ENCODE measurements at places on chromosomes 3 and 15. TPM values are rescaled to one million over a fixed set of nuclear protein-coding genes. Genes with fewer than 3 reads are reported as not detected.

Gene HHLA2
- total RNA-seq, result 13.8 TPM

Gene BFSP2
- not detected for total RNA-seq

Gene SPESP1
- 1.6 TPM for total RNA-seq

Gene ZMYND10
- 3.9 TPM for total RNA-seq

Gene STAB1
- 95.8 TPM for total RNA-seq

Gene MRPS11
- total RNA-seq, result 26.4 TPM

Gene SAMMSON
- not detected for total RNA-seq

Gene ITIH1
- 0.41 TPM for total RNA-seq

Gene CFAP100
- total RNA-seq, result 0.93 TPM

Gene UPK1B
- 8.8 TPM for total RNA-seq

Gene SERINC4
- total RNA-seq, result 0.23 TPM

Gene INKA1
- total RNA-seq, result 9.1 TPM

Gene NDN
- total RNA-seq, result 157 TPM

Gene TTLL13
- total RNA-seq, result 1.3 TPM

Gene PPP2R3A
- 36.4 TPM for total RNA-seq

Gene GPR27
- 9.0 TPM for total RNA-seq

Gene CLDN18
- total RNA-seq, result 0.29 TPM

Gene TMEM207
- 12.2 TPM for total RNA-seq

Gene SLC12A8
- 7.2 TPM for total RNA-seq

Gene DNAJB11
- total RNA-seq, result 32.3 TPM

Gene RBM5
- total RNA-seq, result 261 TPM

Gene POPDC2
- 10.5 TPM for total RNA-seq

Gene ABHD6
- 10.0 TPM for total RNA-seq

Gene A4GNT
- total RNA-seq, result not detected

All from metanephros (tissue), 2 donors.